Activated CD8-positive, alpha-beta memory T cell treated with anti-CD3 and anti-CD28 coated beads for 36 hours (primary cell): ENCODE measurements at places on chromosomes 6 and 20. TPM values are rescaled to one million over a fixed set of nuclear protein-coding genes. Genes with fewer than 3 reads are reported as not detected.

Gene CNR1
- not detected for total RNA-seq

Gene XKR7
- total RNA-seq = not detected

Gene PTCRA
- total RNA-seq = not detected

Gene KIAA1755
- not detected for total RNA-seq

Gene SLC24A3
- total RNA-seq = not detected

Gene KIAA0408
- 10.8 TPM for total RNA-seq

Gene OR2H2
- total RNA-seq = not detected

Gene SLC17A2
- total RNA-seq = not detected

Gene SPDEF
- not detected for total RNA-seq

Gene DACT2
- total RNA-seq = not detected

Gene PPP1R14C
- 1.1 TPM for total RNA-seq

Gene DCDC2
- 0.27 TPM for total RNA-seq

Gene TRIM40
- total RNA-seq = not detected

Gene SGK2
- total RNA-seq = not detected

Gene ALDH8A1
- 0.84 TPM for total RNA-seq

Gene MATN4
- total RNA-seq = 0.36 TPM

Gene SLA2
- 64.5 TPM for total RNA-seq

Gene CTAGE9
- total RNA-seq = not detected

Gene C20orf144
- 0.32 TPM for total RNA-seq

Gene KIF13A
- total RNA-seq = 0.17 TPM

Gene CAP2
- total RNA-seq = not detected

Gene BPIFA1
- not detected for total RNA-seq

Gene SLPI
- total RNA-seq = not detected

Gene ZNF165
- 2.2 TPM for total RNA-seq

Gene TEAD3
- 0.70 TPM for total RNA-seq

Gene C6orf120
- total RNA-seq = 23.1 TPM

Gene GCNT2
- 1.7 TPM for total RNA-seq

Gene RTF2
- 79.7 TPM for total RNA-seq

Gene ZNF311
- 0.65 TPM for total RNA-seq

Gene SPATS1
- not detected for total RNA-seq

Gene TFEB
- total RNA-seq = 14.0 TPM

Gene ASIP
- not detected for total RNA-seq

Gene GABRR2
- 0.29 TPM for total RNA-seq

Gene FAM209B
- total RNA-seq = 0.48 TPM
